ENCODE measurements at places on chromosomes 2 and 18.

- no peak for DNase-seq
Measured at GRCh38 chr2:156379071-156379470, 46.5 kb upstream of the NR4A2 start.

GRCh38 chr2:21270708-21271122 lies 146.9 kb downstream of the TDRD15 start:
- no peak for DNase-seq

GRCh38 chr18:23982155-23983079 lies 32.1 kb upstream of the TTC39C start:
- DNase-seq: no peak

DNA sequence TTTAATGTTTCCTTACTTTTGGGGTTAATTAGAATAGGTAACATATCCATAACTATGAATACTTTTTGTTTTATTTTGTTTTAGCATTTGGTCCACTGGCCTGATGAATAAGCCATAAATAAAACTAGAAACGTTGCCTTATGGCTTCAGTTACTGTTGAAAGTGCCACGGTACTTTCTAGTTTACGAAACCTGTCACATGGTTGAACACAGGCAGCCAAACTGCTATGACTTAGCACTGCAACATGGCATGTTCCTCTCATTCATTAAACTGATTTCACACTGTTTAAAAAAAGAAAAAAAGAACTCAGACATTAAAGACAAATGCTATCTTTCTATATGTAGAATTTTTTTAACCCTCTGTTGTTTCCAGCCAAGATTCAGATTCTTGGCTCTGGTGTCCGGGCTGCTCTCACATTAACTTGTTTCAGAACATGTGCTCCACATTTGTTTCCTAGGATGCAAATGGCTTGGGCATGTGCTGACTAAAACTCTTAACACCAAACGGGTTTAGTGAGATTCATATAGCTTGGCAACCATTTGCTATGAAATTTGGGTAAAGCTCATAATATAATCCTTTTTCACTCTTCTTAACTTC lies 323.9 kb upstream of the RND3 start:
- no peak for DNase-seq

- DNase-seq: no peak
Measured at GRCh38 chr2:53949457-53949856, 21.3 kb downstream of the PSME4 start.

DNA sequence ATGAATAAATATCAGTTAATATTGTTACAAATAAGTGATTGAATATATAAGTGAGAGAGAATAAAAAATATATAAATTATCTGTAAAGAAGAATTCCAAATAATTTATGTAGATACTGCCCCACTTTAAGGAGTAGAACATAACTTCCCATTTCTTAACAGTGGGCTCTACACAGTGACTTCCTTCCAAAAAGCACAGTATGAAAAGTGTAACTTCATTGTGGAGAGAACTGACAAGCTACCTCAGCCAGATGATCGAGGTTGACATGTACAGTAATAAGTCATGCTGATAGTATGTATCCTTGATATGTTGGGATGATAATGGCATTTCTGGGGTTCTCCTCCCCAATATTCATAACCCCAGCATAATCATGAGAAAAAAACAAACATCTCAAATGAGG lies 191.9 kb upstream of the FN1 start:
- no peak for DNase-seq

DNA sequence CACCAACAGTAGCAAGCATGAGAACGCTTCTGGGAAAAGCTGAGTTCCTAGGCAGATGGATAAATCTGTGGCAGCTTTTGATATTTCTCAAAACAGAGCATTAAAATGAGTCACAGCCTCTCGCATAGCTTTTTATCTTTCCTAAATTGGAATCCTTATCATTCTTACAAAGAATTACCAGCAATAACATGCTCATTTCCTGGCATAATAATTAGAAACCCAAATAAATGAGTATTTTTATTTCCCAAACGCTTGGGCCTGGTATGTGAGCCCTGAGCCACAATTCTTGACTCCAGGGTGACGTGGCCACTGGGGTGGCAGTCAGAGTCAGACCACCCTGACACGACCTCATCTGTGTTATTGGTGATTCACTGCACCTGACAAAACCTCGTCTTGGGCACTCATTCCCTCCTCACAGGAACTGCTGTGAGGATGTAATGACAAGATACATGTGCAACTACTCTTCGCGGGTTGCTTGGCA lies 210.7 kb downstream of the ARL4C start:
- peak; percentile 37 for DNase-seq

DNA sequence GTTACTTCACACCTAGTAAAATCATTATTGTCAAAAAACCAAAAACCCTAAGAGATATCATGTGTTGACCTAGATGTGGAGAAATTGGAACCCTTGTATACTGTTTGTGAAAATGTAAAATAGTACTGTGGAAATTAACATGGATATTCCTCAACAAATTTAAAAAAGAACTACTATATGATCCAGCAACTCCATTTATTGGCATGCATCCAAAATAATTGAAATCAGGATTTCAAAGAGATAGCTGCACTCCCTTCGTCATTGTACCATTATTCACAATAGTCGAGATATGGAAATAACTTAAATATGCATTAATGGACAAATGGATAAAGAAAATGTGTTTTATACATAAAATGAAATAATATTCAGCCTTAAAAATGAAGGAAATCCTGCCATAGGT lies 105.3 kb upstream of the ZC3H15 start:
- DNase-seq: no peak

DNA sequence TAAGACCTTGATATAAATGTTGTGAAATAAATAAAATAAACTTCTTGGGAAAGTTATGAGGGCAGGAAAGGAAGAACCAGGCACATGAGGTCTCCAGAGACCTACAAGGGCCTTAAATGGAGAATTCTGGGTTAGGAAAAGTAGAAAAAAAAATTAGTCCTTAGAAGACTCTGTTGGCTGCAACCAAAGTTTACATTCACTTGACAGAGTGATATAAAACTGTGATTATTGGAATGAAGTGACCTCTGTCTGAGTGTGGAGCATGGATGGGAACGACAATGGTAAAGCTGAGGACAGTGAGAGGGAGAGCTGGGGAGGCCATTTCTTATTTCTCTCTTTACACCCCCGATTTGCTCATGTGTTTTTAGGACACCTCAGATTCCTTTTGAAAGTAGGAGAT lies 29.0 kb upstream of the CAVIN2 start:
- DNase-seq: no peak

- DNase-seq: no peak
Measured at GRCh38 chr2:57990118-57990725, 56.4 kb upstream of the VRK2 start.

Measured in fibroblast of skin of left quadriceps (primary cell).